ENCODE measurements at places on chromosomes 7 and 10.

DNA sequence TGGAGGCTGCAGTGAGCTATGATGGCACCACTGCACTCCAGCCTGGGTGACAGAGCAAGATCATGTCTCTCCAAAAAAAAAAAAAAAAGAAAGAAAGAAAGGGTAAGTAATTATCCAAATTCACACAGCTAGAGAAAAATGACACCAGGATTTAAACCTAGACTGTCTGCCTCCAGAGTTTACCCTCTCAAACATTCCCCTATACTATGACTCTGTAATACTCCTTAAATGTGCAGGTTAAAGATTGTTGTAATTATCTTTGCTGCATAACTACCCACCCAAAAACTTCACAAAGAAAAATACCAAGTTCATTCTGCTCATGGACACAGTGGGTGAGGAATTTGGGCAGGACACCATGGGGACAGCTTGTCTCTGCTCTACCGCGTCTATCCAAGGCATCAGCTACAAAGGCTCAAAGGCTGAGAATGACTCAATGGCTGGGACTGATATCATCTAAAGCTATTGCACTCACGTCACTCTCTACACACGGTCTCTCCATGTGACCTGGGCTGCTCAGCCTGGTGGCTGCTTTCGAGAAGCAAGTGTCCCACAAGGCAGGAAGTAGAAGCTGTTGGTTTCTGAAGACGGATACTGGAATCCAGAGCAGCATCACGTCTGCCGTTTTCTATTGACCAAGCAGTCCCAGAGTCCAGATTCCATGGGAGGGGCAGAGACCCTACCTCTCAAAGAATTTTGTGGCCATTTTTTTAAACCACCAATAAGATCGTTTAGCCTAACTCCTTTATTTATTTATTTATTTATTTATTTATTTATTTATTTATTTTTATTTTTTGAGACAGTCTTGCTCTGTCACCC is 185.7 kb upstream of the AUTS2 start:
- DNase-seq, result no peak

GRCh38 chr7:34840176-34840785 is 182.3 kb downstream of the NPSR1 start:
- no peak for DNase-seq

DNA sequence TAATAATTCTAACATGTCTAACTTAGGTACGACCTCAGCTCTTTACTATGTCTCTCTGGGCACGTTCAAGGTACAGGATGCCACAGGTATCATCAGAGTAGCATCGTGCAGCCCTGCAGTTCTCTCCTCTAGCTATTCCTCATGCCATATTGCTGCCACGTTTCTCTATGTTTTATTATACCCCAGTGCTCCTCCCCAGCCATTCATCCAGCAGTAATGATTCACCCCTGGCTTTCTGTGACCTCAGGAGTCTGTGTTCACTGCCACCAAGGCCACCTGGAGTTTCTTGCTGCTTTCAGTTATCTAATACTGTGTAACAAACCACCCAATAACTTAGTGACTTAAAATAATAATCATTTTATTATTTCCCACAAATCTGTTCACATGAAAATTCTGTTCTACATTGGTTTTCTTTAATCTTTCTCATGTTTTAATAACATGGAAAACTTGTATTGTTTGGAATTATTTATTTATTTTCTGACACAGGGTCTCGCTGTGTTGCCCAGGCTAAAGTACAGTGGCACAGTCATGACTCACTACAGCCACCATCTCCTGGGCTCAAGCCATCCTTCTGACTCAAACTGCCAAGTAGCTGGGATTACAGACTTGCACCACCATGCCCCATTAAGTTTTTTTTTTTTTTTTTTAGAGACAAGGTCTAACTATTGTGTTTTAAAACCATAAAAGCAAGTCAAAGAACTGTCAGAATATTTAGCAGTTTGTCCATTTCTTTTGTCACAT is 21.8 kb downstream of the REEP3 start:
- DNase-seq, result no peak

- DNase-seq, result no peak
Observed at GRCh38 chr7:79245623-79246249, 207.7 kb downstream of the MAGI2 start.

DNA sequence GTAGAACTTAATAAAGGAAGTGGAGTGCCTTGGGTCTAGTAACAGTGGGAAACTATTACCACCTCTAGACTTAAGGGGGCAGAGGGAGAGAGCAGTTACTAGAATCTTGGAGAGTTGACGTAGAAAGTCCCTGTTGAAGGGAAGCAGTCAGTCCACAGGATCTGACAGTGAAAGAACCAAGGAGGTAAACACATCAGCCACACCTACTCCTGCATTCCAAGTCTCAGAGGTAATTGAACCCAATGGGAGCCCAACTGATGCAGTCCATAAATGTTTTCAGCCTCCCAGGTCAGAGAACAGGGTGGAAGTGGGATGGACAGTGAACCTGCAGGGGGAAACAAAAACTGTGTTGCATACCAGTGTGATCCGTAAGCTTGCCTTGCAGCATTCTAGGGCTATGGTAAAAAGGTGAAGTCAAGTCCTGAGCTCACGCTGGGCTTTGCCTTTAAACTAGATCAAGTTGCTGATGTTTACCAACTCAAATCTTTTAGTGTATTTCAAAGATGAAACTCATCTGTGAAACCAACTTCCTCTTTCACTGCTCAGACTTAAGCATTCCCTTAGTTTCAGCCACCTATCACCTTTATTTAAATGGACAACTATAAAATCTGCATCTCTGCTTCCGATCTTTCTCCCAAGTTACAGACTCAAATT is 57.2 kb downstream of the SLC16A12 start:
- no peak for DNase-seq

DNA sequence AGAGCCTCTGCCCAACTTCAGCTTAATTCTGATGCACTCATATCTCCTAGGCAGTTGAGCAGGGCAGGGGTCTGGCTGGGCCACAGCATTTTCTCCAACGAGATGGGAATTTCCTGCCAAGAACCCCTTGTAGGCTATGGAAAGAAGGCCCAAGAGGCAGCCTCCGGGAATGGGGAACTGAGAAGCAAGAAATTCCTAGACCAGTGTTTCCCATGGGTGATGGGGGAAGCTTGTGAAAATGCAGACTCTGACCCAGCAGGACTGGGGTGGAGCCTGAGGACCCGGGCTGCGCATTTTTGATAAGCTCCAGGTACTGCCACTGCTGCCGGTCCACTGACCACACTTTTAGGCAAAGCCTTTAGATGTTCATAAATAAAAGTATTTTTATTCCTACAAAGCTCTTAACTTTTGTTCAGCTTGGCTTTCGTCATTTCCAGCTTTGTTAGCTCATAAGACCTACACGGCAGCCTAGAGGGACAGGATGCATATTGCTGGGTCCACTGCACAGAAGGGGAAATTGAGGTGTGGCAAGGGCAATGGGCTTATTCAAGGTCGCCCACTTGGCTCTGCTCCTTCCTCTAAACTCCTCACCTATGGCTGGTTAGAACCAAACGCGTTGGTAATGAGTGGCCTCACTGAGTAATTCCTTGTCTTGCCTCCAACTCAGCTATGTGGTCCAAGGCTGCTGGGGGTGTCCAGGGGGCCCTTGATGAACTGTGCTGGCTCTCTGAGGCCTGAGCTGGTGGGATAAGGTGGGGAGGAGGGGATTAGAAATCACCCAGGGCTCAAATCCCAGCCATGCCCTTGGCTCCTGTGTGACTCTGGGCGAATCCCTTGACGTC is 29.5 kb downstream of the ZCCHC24 start:
- no peak for DNase-seq

DNA sequence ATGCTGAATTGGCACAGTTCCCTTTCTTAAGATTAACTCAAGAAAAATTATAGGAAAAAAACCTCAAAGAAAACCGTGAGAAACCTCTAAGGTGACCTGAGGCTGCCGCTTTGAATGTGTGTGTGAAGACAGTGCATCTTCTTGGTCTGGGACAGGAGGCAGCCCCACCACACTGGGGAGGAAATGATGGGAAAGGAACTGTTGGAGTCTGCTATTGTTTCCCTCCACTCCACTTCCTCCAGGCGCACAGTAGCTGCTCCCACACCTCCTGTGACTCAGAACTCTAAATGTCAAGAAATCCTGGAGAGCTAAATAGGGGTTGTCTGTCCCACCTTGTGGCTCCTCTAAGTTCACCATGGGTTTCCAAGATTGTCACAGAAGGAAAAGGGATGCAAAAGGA is 179.4 kb downstream of the PDE1C start:
- no peak for DNase-seq

GRCh38 chr10:5293691-5294550 is 70.8 kb upstream of the UCN3 start:
- no peak for DNase-seq

GRCh38 chr7:116733924-116734580 is 62.1 kb downstream of the MET start:
- DNase-seq, result no peak

DNA sequence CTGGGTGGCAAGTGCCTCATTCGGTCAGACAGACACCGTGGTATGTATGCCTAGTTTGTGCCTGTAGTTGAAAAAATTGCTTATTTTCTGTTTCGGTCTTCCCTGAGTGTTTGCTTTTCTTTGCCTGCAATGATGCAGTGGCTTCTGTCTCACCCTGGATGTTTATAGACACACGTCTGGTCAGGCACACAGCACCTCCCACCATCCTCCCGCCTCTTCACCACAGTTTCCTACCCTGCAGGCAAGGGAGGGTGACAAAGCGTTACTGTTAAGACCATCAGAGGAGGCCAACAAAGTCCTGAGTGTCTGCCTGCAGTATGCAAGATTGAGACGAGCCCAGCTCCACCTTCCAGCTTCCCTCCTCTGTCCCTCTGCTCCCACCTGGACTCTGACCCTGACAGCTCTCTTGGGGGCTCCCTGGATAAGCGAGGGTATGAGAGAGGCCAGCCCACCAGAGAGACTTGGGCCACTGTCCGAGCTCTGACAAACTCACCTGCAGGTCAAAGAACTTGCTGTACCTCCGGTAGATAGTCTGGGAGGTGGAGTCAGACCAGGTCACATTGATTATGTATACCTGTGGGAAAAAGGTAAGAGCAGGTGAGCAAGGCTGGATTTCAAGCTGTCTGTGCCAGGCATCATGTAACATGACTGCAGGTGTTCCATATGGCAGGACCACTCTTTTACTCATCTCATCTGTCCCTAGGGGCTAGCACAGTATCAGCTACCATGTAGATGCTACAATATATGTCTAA is 54.4 kb downstream of the SH3PXD2A start:
- no peak for DNase-seq

- DNase-seq, result no peak
Observed at GRCh38 chr7:88337572-88337971, 30.9 kb upstream of the STEAP4 start.

Data from brain pericyte (primary cell).